Stimulated activated CD8-positive, alpha-beta memory T cell treated with anti-CD3 and anti-CD28 coated beads, Interleukin-15, amount 100 ng/mL, for 1 hour (primary cell): ENCODE measurements at places on chromosomes 12 and 14.

DNA sequence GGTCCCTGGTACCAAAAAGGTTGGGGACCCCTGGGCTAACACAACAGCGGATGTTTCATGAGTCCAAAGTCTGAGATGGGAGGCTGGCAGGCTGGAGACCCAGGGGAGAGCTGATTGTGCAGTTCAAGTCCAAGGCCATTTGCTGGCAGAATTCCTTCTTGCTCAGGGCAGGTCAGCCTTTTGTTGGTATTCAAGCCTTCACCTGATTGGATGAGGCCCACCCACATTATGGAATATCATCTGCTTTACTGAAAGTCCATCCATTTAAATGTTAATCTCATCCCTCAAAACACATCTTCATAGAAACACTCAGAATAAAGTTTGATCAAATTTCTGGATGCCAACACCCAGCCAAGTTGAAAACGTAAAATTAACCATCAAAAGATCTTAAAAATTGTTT is 52.9 kb downstream of the GSC start:
- no peak for DNase-seq

DNA sequence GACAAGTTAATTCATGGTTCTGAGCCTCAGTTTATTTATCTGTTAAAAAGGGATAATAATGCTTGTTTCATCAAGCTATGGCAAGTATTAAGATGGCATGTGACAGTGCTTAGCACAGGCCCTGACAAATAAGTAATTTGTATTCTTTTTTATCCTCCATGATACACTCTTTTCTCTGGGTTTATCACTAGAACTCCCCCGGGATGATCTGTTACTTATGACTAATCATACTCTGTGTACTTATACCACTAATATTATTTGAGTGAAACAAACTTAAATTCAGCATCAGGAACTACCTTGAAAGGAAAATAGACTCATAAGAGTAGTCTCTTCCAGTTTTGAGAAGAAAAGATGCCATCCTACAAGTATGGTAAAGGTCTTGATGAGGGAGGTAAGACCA is 283.8 kb downstream of the PAWR start:
- no peak for DNase-seq

- no peak for DNase-seq
These were observed 774 bp upstream of the MANSC4 start for GRCh38 chr12:27780612-27781408.

- DNase-seq, result no peak
These were observed 161.8 kb downstream of the ANO4 start for GRCh38 chr12:100956311-100956852.

DNA sequence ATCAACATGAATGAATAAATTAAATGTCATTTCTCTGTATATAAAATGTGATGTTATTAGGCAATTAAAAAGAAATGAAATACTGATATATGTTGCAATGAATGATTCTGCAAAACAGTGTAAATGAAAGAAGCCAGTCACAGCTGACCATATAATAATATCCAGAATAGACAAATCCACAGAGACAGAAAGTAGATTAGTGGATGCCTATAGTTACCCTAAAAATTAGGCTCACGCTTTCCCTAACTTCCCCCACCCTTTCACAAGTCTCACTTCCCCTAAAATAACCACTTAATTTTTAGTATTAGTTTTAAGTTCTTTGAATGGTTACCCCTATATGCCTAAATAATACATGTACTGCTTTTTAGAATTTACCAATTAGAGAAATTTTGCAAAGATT is 348.9 kb upstream of the FAR2 start:
- DNase-seq, result no peak

- no peak for DNase-seq
These were observed 36.0 kb downstream of the MAP1LC3B2 start for GRCh38 chr12:116595186-116595585.
